ENCODE measurements at places on chromosomes 12 and 14. TPM values are rescaled to one million over a fixed set of nuclear protein-coding genes. Genes with fewer than 3 reads are reported as not detected.

- no peak for DNase-seq
- no peaks in the 10 kb centered on the region for H3K27me3 ChIP-seq
- H3K36me3 ChIP-seq: no peaks in the 10 kb centered on the region
- no peaks in the 10 kb centered on the region for H3K4me1 ChIP-seq
- H3K27ac ChIP-seq: no peak overlapping the region
These were observed 27.9 kb downstream of the ESR2 start for GRCh38 chr14:64266239-64266638.

DNA sequence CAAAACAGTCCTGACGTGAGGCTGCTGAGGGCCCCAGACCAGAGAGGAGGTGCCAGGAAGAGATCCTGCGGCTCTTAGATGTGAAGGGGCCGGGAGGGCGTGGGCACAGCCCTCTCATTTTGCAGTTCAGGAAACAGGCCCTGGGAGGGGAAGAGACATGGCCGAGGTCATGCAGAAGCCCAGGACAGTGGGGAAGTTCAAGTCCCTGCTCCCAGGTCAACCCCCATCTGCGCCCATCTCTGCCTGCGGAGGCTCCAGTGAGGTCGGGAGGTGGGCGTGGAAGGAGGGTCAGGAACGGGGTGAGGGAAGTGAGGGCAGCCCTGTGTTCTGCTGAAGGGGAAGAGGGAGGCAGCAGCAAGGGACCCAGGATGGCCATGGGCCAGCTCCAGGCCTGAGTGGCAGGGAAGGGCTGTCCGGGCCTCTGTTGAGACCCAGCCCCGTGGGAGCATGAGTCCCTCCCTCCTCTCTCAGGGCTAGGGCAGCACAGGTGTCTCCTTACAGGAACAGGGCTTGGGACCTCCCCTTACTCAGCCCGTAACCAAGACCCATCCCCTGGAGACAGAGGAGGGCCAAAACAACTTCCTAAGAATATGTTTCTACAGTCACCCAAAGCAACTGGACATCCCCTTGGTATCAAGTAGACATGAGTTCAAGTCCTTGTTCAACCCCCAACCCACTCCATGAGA, 90.8 kb downstream of the LGMN start:
- H3K4me3 ChIP-seq: no peak overlapping the region
- H3K27me3 ChIP-seq: no peaks in the 10 kb centered on the region
- no peak for DNase-seq
- peaks cover 23% of the 10 kb centered on the region for H3K4me1 ChIP-seq

DNA sequence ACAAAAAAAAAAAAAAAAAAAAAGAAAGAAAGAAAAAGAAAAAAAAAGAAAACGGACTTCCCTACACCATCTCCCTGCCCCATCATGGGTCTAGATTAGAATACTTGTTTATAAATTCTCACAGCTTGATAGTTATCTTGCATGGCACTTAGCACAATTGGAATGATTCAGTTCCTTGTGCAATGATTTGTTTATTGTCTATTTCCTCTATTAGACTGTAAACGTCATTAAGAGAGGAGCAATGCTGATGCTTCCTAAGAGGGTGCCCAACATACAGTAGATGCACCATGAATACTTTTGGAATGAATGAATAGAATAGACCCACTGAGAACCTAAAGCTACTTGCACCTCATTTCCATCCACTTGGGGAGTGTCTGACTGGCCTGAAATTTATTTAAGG, 40.8 kb downstream of the PAX9 start:
- H3K36me3 ChIP-seq: no peaks in the 10 kb centered on the region
- no peak overlapping the region for H3K27ac ChIP-seq
- no peak for DNase-seq
- no peak overlapping the region for H3K4me3 ChIP-seq

- DNase-seq: no peak
- no peaks in the 10 kb centered on the region for H3K4me1 ChIP-seq
- H3K4me3 ChIP-seq: no peak overlapping the region
- no peak overlapping the region for H3K27ac ChIP-seq
These were observed 1231.7 kb upstream of the TMEM132C start for GRCh38 chr12:127035011-127035879.

- peaks cover 29% of the 10 kb centered on the region for H3K4me1 ChIP-seq
- no peaks in the 10 kb centered on the region for H3K36me3 ChIP-seq
- H3K27me3 ChIP-seq: no peaks in the 10 kb centered on the region
- no peak overlapping the region for H3K27ac ChIP-seq
- H3K4me3 ChIP-seq: no peak overlapping the region
These were observed 374.4 kb downstream of the ZFP36L1 start for GRCh38 chr14:68418174-68419118.

DNA sequence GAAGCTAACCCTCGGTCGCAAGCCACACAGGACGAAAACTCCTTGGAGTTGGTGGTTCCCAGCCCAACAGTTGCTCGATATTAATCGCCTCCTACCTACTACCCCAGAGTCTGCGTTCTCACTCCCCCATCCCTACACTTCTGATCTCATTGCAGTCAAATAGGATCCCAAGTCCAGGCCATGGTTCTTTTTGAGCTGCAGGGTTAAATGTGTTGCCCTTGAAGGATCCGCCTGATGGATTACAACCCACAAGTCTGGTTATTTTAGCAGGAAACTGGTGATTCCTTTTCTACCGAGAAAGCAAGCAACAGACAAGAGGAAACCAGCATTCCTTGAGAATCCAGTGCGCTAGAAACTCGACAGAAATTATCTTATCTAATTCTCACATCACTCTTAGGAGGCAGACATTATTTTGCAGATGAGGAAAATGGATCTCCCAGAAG, 785 bp upstream of the NIN start:
- DNase-seq: no peak
- H3K27me3 ChIP-seq: no peaks in the 10 kb centered on the region
- no peak overlapping the region for H3K27ac ChIP-seq
- peaks cover 23% of the 10 kb centered on the region for H3K4me1 ChIP-seq
- H3K36me3 ChIP-seq: no peaks in the 10 kb centered on the region

GRCh38 chr12:87795555-87795954, 233.6 kb downstream of the C12orf50 start:
- H3K27ac ChIP-seq: no peak overlapping the region
- H3K4me1 ChIP-seq: no peaks in the 10 kb centered on the region
- no peaks in the 10 kb centered on the region for H3K36me3 ChIP-seq
- DNase-seq: no peak
- no peaks in the 10 kb centered on the region for H3K27me3 ChIP-seq

DNA sequence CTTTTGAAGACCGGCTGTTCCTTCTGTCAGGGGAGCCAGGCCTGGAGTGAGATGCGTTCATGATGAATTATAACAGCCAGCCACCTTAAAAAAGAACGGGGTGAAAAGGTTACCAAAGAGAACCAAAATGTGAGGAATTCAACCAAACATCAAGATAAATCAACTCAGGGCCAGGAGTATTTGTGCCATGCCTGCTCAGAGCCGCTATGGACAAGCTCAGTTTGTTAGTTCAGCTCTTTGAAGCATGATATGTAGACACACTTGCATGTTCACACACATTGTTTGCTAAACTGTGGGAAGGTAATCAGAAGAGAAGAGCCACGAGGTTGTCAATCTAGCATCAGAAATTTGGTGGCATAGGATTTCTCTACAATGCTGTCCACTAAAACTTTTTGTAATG, 367.4 kb upstream of the TBX3 start:
- H3K27ac ChIP-seq: no peak overlapping the region
- H3K4me1 ChIP-seq: no peaks in the 10 kb centered on the region
- H3K36me3 ChIP-seq: no peaks in the 10 kb centered on the region
- no peaks in the 10 kb centered on the region for H3K27me3 ChIP-seq
- DNase-seq: no peak
- H3K4me3 ChIP-seq: no peak overlapping the region

DNA sequence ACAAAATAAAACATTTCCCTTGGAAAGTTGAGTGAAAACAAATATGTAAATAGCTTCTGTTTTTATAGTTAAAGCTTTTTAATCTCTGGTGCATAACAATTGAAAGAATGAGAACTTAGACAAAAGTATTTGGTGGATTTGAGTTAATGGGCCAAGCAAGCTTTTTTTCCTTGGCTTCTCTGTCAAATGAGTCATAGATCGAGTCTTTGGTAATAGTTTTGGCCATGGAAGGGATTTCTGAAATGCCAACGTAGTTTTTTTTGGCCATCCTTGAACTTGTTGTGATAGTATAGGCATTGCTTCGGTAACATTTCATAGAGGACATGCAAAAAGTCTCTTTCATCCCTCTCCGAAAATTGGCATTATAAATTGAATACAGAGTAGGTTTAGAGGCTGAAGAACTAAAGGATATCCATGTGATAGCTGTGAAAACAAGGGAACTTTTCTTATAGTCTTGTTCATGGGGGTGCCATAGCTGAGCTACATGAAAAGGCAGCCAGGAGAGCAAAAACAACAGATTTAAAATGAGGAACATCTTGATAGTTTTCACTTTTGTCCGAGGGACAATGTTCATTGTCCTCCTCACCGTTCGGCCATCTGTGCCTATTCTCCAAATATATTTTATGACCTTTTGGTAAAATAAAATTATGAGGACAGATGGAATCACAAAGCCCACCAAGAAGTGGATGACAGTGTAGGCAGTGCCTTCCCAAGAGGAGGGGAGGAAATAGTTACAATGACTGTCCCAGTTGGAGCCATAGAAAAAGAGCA, 34.7 kb downstream of the GPR19 start:
- peaks cover 6% of the 10 kb centered on the region for H3K4me1 ChIP-seq
- no peaks in the 10 kb centered on the region for H3K27me3 ChIP-seq

DNA sequence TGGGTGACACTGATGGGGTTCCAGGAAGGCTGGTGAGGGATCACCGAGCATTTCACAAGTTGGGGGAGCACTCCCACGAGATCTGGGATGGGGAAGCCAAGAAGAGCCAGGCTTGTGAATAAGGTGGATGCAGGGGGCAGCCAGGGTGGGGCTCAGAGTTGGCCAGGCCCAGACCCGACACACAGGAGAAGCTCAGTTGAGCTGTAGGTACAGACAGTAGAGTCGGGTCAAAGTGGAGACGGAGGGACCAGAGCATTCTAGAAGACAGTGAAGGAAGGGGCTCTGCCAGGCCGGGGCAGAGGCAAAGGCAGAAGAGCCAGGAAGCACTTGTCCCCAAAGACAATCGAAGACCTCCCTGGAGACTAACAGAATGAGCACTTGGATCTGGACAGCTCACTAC, 70.9 kb upstream of the BCL11B start:
- no peak overlapping the region for H3K4me3 ChIP-seq
- H3K4me1 ChIP-seq: no peaks in the 10 kb centered on the region
- peaks cover 18% of the 10 kb centered on the region for H3K27me3 ChIP-seq
- no peak for DNase-seq
- H3K27ac ChIP-seq: no peak overlapping the region

- peaks cover 74% of the 10 kb centered on the region for H3K27me3 ChIP-seq
- peaks cover 15% of the 10 kb centered on the region for H3K4me1 ChIP-seq
- no peak for DNase-seq
- H3K4me3 ChIP-seq: peak overlapping the region; percentile 60
- no peak overlapping the region for H3K27ac ChIP-seq
These were observed 721 bp downstream of the CABP1 start for GRCh38 chr12:120640861-120641833.

DNA sequence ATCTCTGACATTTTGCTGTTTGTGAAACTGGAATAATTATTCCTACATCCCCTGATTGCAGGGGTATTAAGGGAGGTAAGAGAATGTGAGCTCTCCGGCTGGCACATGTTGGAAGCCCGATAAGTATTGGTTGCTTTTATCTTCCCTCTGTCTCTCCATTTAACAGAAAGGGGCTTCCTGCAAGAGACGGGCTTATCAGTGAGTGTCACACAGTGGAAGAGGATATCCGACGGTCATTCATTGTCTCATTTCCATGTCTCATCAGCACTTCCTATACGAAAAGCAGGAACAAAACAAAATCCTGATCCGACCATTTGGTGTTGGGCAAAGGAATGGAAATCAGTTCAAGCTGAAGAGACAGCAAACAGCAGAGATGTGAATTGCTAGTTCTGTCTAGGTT, 10.7 kb downstream of the DYRK4 start:
- no peak for DNase-seq
- H3K27ac ChIP-seq: no peak overlapping the region
- H3K27me3 ChIP-seq: no peaks in the 10 kb centered on the region
- no peaks in the 10 kb centered on the region for H3K36me3 ChIP-seq

GRCh38 chr12:57888409-57889157, 42.1 kb upstream of the CTDSP2 start:
- H3K4me3 ChIP-seq: peak overlapping the region; percentile 20
- DNase-seq: peak; percentile 77
- no peaks in the 10 kb centered on the region for H3K27me3 ChIP-seq
- H3K27ac ChIP-seq: peak overlapping the region; percentile 92

MYL2 gene
- not detected for total RNA-seq

DNAJC22 gene
- 1.3 TPM for total RNA-seq

SLC25A21 gene
- not detected for total RNA-seq

SETD1B gene
- 23.1 TPM for total RNA-seq

MGAT4C gene
- not detected for total RNA-seq

PLA2G1B gene
- not detected for total RNA-seq

GRIP1 gene
- total RNA-seq: 319 TPM

MYF6 gene
- total RNA-seq: not detected
